ENCODE measurements at places on chromosomes 7 and 10.

DNA sequence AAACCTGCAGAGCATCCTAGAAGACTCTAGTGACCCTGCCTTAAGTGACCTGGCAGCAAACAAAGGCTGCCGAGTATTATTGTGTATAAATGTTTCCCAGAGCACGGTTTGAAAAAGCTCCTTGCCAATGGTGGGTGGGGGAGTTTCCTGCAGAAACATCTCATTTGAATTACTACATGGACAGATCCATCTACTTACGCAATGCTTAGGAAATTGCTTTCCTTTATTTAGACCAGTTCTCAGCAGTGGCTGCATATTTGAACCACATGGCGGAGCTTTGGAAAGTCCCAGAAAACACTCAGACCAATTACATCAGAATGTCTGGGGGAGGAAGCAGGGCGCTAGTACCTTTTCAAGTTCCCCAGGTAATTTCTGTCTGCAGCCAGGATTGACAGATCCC, 560.9 kb downstream of the SDK1 start:
- DNase-seq, result peak; percentile 92

- DNase-seq, result no peak
These were observed 18.1 kb downstream of the PRKG1 start for GRCh38 chr10:51092402-51092801.

GRCh38 chr10:133258066-133258817, 18.4 kb downstream of the ADAM8 start:
- no peak for DNase-seq

DNA sequence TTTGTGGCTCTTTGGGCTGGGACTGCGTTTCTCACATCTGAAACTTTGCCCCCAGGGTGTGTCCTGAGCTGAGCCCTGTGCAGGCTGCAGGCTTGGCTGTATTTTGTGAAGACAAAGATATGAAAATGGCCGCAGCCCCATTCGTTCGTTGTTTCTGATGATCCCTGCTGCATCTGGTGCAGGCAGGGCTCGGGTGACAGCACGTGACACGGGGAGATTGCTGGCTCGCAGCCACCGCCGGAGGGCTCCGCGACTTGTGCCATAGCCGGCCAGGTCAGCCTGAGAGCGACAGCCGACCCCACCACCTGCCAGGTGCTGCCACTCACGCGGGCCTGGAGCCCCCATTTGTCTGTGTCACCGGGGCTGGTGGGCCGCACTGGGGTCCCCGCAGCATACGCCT, 81.3 kb downstream of the ZRANB1 start:
- DNase-seq, result no peak

GRCh38 chr7:1845536-1846311, 175.6 kb downstream of the ELFN1 start:
- no peak for DNase-seq

DNA sequence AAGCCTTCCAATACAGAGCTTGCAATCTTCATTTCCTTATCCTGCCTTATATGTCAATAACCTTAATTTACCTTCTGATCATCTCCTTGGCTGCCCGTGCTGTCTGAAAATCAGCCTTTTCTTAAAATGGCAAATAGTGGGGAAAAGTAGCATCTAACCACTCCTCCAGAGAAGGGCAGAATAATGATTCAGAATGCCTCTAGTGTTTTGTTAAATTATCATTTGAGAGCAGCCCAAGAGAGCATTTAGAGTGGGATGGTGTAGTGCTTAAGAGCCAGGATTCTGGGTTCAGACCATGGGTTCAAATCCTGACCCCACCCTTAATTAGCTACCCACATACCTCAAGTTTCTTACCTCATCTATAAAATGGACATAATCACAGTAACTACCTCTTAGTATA, 4.6 kb upstream of the TMEM139 start:
- DNase-seq, result no peak

GRCh38 chr7:100465702-100466311, 1.7 kb upstream of the SPACDR start:
- DNase-seq, result peak; percentile 85

DNA sequence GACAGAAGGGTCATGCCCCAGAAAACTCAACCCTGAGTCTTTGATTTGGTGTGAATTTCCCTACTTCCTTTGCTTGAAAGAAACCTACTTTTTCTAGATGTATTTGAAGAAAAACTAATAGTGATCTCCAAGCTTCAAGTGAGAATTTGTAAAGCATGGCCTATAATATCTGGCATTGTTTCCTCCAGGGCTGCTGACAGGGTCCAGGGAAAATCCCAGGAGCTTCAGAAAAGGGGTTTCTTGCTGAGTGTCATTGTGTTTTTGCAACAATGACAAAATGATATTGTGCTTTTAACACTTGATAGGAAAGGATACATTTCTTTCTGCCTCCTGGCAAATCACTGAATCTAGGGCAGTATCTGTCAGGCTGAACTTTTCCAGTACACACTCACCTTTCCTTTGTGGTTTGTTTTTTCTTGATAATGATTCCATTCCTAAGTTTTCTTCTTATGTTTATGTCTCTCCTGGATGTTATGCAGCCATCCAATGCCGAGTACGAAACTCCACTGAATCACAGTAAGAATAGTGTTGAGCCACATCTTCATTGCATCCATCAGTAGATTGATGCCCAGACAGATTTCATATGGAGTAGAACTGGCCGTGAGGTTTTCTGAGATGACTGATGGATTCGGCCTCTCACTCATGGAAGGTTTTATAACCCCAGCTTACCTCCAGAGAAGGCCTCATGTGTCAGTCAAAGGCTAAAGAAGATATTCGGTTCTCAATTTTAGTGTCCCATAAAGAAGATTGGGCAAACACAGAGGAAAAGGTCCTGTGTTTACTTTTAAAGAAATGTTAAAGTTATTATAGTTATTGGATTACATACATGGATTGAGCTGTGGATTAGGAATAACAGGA, 76.9 kb upstream of the STEAP1B start:
- no peak for DNase-seq

GRCh38 chr7:75856536-75856935, 22.3 kb upstream of the RHBDD2 start:
- DNase-seq, result no peak

DNA sequence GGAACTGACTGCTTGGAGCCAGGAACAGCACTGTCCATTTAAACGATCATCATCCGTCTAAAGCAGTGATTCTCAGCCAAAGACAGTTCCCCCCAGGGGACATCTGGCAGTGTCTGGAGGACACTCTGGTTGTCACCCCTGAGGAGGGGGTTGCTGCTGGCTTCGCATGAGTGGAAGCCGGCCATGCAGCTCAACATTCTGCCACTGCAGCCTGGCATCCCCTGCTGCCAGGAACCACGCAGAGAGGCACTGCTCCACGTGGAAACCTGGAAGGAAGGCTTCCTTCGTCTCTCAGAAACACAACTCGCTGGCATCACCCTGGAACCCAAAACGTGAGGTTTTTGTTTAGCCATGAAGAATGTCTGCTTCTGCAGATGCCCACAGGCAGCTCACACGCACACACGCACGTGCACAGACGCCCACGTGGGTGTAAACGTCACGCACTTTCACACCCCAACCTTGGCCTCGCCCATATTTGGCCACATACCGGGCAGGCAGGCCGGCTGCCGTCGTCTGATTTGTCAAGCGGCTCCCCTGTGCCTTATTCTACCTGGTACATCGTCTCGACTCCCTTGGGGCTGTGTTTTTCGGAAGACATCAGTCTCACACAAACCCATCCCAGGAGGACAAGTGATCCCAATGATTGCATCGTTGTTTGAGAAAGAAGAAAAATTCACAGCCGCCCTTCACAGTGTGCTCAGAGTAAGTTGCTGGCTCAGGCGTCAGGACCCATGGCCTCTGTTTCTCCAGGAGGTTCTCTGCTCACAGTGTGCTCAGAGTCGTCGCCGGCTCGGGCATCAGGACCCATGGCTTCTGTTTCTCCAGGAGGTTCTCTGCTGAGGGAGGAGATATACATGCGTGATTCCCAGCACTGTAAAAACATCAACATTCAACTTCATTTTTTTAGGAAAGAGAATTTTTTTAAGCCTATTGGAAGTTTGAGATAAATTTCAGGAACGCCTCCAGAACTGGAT, 127.2 kb upstream of the PPP2R2D start:
- DNase-seq, result no peak
